ENCODE measurements at places on chromosomes 5 and 9.
A peak's percentile ranks its signal among the peaks of the same experiment; 100 is the strongest.

DNA sequence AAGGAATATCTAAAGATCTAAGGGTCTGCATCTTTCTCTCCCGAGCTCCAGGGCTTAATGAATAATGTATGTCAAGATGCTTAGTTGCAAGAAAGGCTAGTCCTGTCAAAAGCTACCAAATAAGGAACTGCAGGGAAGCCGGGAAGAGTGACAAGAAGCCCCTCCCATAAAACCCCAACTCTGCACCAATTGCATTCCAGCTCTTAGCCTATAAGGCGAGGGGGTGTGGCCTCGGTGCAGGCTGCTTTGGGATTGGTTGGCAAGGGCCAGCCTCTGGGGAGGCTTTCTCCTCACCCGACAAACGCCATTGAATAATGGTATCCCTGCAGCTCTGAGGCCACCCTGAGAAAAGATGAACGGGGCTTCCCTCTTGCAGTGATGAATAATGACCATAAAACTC lies 416.9 kb downstream of the RAB3C start:
- DNase-seq: no peak

DNA sequence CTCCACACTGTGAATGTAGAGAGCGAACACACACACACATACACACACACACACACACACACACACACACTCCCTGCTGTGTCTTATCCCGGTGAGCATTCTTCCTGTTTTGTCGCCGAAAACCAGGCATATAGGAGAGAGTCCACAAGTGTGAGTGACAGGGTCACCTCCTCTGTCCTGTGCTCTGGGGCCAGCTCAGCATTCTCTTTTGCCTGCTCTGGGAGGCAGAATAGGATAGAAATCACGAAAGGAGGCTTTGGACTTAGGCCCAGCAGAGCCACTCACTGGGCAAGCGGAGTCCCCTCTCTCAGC lies 3.0 kb downstream of the LAMC3 start:
- DNase-seq: no peak

DNA sequence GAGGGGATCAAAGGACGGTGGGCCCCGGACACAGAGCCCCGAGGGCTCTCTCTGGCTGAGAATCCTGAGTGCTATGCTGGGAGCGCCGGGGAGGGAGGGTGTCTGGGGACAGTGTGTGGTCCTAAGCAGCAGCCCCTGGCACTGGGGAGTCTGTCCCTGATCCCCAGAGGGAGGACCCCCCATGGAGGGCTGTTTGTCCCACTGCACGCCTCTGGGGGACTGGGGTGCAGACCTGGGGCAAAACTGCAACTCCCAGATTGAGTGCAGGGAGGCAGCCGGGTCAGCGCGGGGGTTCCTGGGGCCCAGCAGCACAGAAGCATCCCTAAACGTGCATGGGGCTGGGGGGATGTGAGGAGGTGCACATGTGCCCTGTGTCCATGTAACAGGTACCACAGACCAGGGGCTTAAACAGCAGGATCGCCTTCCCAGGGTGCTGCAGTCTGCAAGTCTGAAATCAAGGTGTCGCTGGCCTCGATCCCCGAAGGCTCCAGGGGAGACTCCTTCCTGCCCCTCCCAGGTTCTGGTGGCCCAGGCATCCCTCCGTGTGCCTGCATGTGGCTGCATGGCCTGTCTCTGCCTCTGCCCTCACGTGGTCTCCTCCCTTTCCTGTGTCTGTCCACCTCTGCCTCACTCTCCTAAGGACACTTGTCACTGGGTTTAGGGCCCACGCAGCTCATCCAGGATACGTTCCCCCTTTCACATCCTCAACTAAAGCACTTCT lies 35.9 kb upstream of the IRX4 start:
- no peak for DNase-seq

DNA sequence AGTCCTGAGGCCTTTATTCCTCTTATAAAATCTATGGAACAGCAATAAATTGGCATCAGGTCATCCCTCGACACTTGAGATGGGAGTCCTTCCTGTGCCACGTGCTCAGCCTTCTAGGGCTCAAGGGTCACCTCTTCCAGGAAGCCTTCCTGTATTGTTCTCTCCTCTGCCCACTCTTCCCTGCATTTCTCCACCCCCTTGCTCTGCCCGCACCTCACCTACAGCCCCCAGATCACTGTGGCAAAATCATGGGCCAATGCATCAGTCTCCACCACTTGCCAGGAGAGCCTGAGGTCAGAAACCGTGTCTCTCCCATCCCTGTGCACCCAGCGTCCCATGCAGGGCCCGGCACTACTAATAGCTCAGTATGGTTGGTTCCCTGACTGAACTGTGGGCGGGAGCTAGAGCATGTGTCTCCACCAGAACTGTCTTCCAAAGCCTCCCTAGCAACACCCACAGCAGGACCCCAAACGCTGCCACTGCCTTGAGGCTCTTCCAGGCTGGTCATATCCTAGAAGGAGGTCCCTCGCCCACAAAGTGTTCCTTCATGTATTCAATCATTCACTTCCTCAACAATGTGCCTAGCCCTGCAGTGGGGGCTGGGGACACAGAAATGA lies 13.5 kb downstream of the DUSP1 start:
- no peak for DNase-seq

GRCh38 chr5:43074987-43075318 lies 34.8 kb upstream of the ANXA2R start:
- DNase-seq: no peak

DNA sequence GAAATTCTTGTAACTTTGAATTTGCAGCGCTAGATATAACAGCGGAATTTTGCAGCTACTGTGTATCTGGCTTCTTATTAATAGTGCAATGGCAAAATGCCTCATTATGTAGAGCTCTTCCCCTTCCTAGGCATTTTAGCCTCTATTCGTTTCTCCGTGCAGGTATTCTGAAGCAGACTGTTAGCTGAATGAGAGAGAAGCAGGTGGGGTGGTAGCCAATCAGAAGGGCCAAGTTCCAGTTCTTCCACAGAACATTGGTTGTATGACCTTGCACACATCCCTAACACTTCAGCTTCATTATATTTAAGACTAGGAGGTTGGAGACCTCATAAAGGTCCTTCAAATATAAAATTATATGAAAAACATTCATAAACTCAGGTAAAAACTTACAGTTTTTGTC lies 1.2 kb upstream of the VPS13A start:
- DNase-seq: no peak

- DNase-seq: no peak
Observed at GRCh38 chr5:151257731-151258181, 4.8 kb downstream of the GM2A start.

DNA sequence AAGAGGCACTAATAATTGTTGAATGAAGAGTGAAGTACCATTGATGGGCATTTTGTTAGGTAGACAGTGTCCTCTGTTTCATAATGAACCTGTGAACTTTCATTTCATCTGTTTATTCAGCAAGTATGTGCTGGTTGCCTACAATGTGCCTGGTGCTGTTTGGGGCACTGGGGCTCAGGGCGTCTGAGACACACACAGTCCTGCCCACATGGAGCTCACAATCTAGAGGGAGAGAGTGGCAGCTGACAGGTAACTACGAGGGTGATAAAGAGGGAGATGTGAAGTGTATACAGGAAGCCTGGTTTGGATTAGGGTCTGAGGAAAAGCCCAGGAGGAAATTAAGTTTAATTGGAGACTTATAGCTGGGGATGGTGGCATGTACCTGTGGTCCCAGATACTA lies 28.5 kb upstream of the NDST1 start:
- no peak for DNase-seq

- no peak for DNase-seq
Observed at GRCh38 chr5:131389096-131389868, 125.4 kb downstream of the CDC42SE2 start.

GRCh38 chr5:66994790-66995189 lies 201.8 kb downstream of the CD180 start:
- DNase-seq: no peak

GRCh38 chr5:133332439-133333024 lies 279.8 kb downstream of the FSTL4 start:
- peak; percentile 45 for DNase-seq

DNA sequence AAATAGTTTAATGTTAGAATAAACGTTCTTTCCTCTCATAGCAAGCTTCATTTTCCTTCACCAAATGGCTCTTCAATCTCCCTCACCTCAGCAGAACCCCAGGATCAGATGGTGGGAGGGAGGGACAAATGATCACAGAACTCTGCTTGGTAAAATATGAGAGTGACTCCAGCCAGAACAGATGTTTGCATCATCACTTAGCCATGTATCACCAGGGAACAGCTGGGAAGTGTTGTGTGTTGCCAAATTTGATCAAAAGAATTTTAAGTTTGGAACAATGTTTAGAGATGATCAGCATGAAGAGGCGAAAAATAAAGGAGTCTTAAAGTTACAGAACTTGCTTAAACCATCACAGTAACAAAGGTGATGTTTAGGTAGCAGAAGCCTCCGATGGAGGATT lies 115.7 kb downstream of the FRMD3 start:
- no peak for DNase-seq

- DNase-seq: no peak
Observed at GRCh38 chr5:118070041-118070440, 918.3 kb downstream of the DTWD2 start.

DNA sequence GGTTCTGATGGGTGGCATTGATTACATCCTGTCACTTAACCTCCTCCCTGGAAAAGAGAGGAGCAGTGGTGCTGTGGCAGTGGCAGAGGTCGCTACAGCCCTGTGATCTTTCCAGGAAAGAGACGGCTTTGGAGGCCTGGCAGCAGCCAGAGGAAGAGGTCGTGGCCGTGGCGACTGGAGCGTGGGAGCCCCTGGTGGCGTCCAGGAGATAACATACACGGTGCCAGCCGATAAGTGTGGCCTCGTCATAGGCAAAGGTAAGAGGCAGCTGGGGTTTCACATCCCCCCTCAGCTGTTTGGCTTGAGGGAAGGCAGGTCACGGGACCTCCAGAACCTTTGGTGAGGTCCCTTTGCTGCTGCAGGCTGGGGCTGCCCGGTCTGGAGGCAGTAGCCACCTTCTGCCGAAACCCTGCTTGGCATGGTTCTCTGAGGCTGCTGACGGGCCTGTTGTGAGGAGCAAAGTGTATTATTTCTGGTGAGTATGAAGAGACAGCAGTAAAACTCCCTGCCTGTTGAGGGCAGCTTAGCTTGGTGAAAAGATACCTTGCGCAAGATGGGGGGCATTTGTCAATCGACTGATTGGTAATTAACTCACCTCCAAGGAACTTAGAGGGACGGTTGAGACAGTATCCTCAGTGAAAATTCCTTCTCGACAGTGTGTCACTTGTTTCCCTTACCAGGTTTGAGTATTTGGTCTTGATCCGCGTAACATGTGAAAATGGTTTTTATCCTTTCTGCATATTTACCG lies 38.0 kb upstream of the PRDM12 start:
- DNase-seq: no peak

DNA sequence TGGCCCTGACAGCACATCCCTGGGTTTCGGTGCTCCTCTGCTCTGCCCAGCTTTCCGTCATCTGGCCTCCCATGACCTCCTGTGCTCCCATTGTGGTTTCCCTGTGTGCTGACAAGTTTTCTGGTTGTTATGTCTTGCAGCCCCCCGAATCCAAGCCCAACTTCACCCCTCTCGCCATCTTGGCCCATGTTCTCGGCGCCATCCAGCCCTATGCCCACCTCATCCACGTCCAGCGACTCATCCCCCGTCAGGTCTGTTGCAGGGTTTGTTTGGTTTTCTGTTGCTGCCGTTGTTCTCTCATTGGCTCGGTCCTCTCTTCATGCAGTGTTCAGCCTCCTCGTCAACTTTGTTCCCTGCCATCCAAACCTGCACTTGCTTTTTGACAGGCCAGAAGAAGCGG lies 196.4 kb downstream of the NR3C1 start:
- DNase-seq: no peak

- DNase-seq: no peak
Observed at GRCh38 chr9:120716483-120716882, 2.2 kb upstream of the MEGF9 start.

- DNase-seq: no peak
Observed at GRCh38 chr5:135055396-135055795, 21.4 kb upstream of the PITX1 start.

DNA sequence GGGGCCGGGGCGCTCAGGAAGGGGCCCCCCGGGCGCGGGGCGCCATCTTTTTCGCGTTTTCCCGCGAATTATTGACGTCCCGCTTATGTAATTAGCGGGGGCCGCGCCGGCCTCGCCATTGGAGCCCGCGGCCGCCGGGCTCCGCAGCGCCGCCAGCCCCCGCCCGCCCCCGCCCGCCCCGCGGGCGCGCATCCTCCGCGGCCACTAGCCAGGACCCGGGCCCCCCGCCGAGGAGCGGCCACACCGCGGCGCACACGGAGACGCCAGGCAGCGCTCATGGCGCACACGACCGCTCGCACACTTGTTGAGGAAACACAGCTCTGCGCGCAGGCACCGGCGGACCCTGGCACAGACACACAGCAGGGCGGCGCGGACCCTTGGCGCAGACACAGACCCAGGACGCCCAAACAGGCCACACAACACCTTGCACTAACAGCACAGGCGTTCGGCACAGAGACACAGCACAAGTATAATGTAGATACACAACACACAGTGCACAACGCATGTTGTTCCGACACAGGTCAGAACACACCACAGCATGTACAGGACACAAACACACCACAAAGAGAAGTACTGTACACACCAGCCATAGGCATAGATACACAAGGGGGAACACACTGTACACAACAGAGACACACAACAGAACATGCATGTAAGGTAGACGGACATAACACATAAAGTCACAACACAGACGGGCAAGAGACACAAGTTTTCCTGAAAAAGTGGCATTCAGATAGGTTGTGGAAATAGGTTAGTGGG lies 467 bp upstream of the PHF19 start:
- DNase-seq: peak; percentile 76

DNA sequence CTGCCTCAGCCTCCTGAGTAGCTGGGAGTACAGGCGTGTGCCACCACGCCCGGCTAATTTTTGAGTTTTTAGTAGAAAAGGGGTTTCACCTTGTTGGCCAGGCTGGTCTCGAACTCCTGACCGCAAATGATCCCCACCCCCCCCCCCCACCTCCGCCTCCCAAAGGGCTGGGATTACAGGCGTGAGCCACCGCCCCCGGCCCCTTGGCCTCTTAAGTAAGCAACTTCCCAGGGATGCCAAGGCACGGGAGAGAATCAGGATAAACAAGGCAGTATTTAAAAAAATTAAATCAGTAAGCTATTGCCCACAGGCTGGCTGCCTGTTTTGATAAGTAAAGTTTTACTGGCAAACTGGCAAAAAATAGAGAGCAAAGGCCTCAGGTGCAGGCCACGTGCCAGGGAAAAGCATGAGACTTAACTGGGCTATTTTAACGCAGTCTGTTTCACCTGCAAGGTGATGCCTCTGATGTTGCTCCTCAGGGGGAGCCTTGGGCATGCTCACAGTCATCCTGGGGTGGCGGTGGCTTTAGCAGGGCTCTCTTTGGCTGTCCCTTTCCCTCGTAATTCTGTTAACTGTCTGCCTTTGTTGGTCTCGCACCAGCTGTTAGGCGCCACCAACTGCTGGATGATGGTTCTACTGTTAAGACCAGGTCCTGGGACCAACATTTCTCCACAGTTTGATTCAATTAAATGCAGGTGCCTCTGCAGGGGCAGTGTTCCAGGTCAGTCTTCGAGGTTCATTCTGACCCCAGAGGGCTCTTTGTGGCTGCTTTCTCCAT lies 19.4 kb upstream of the RNF130 start:
- peak; percentile 75 for DNase-seq

GRCh38 chr5:145887976-145888574 lies 15.3 kb upstream of the GRXCR2 start:
- DNase-seq: peak; percentile 57

- DNase-seq: no peak
Observed at GRCh38 chr5:149935431-149935901, 9.1 kb downstream of the PDE6A start.

- peak; percentile 35 for DNase-seq
Observed at GRCh38 chr9:38422555-38423260, 1.5 kb downstream of the IGFBPL1 start.

GRCh38 chr5:96794757-96795156 lies 13.0 kb downstream of the ERAP1 start:
- DNase-seq: no peak

- DNase-seq: peak; percentile 70
Observed at GRCh38 chr5:124655921-124656511, 90.4 kb downstream of the ZNF608 start.
